ENCODE measurements at places on chromosomes 5 and 9.

GRCh38 chr5:175677571-175677970, 19.7 kb downstream of the HRH2 start:
- no peaks in the 10 kb centered on the region for H3K4me1 ChIP-seq
- no peak for DNase-seq
- H3K36me3 ChIP-seq: no peaks in the 10 kb centered on the region
- H3K4me3 ChIP-seq: no peak overlapping the region
- H3K27me3 ChIP-seq: peaks cover 12% of the 10 kb centered on the region

- DNase-seq: no peak
- H3K36me3 ChIP-seq: no peaks in the 10 kb centered on the region
- H3K4me1 ChIP-seq: no peaks in the 10 kb centered on the region
- no peak overlapping the region for H3K27ac ChIP-seq
- peaks cover 15% of the 10 kb centered on the region for H3K27me3 ChIP-seq
Observed at GRCh38 chr5:153813901-153814300, 224.8 kb downstream of the FAM114A2 start.

- H3K4me3 ChIP-seq: no peak overlapping the region
- H3K27me3 ChIP-seq: no peaks in the 10 kb centered on the region
- H3K4me1 ChIP-seq: peaks cover 6% of the 10 kb centered on the region
- no peak overlapping the region for H3K27ac ChIP-seq
- DNase-seq: no peak
Observed at GRCh38 chr5:113039229-113039933, 62.8 kb downstream of the DCP2 start.

GRCh38 chr9:74953235-74953751, 581 bp upstream of the C9orf40 start:
- no peak for DNase-seq
- H3K27me3 ChIP-seq: no peaks in the 10 kb centered on the region
- peak overlapping the region; percentile 92 for H3K4me3 ChIP-seq
- peaks cover 18% of the 10 kb centered on the region for H3K4me1 ChIP-seq
- peak overlapping the region; percentile 93 for H3K27ac ChIP-seq
